ENCODE measurements at places on chromosomes 3 and 15.

DNA sequence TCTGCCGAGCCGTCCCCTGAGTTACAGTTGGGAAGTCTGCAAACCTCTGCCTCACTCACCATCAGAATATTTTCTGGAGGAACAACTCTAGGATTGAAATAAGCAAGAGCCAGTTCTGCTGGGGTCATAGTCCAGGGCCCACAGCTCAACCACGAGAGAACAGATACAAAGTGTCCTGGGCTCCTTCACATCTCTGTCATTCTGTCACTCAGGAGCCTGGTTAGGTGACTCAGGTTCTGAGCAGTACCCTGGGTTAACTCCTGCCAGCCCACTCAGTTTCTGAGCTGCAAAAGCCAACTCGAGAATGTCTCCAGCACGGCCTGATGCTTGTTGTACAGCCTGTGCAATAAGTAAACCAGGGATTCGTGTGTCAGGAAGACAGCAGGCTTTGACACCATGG is 155.7 kb downstream of the SLCO3A1 start:
- DNase-seq = no peak

GRCh38 chr15:89672221-89673164 is 6.7 kb downstream of the PLIN1 start:
- no peak for DNase-seq

DNA sequence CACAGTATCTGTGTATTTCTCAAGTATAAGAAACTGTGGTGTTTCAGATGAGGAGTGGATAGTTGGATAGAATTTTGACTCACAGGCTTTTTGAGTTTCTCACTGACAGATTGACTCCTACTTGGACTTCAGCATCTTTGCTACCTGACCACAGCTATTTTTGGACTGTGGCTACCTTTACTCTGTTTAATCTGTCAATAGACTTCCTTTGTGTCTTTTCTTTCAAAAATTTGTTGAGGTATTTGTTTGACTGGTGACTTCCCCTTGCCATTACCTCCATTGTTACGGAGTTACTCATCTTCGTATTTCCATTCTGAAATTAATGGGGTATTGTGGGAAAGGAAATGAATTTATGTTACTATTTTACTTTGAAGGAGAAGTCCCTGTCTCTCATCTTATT is 123.8 kb downstream of the AGBL1 start:
- no peak for DNase-seq

- DNase-seq = no peak
Measured at GRCh38 chr3:42651248-42652091, 2.0 kb upstream of the ZBTB47 start.
